ENCODE measurements at places on chromosomes 11 and 22.

GRCh38 chr22:36839356-36840073, 21.3 kb upstream of the NCF4 start:
- no peak for DNase-seq

- DNase-seq = no peak
Measured at GRCh38 chr11:360326-361280, 8.7 kb upstream of the B4GALNT4 start.

DNA sequence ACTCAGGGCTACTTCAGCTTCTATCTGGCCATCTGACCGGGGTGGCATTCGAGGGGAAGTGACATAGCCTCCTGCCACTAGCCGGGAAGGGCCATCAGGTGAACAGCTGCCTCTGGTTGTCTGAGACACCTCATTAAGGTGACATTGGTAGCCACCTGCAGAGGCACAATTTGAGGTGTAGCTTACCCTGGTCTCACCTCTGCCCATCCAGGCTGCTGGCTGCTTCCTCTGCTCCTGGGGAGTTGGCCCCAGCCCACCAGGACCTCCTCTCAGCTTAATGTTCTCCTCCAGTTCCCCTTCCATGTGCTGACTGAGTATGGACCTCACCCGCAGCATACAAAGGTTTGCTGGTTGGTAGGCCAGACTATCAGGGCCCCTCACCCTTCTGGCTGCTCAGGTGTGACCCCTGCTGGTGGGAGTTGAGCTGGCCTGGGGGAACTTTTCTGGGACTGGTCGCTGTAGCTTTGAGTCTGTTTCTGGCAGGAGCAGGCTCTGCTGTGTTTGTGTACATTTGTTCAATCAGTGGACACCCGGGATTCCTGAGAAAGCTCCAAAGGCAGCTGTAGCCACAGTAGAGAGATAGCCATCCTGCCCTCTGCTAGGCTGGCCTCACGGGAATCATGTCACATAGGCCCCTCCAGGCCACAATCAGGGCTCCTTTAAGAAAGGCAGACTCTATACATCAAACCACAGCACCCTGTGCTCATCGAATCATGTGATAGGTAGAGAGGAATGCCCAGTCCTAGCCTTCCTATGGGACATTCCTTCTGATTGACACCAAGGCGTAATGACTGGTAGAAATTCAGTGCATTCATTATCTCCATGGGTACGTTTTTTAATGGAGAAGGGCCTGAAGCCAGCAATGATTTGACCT, 295.1 kb upstream of the PLET1 start:
- DNase-seq = peak; percentile 3

GRCh38 chr11:113896156-113896879, 8.3 kb upstream of the HTR3B start:
- no peak for DNase-seq

- DNase-seq = no peak
Measured at GRCh38 chr22:19707347-19708290, 6.7 kb upstream of the SEPTIN5 start.

- DNase-seq = no peak
Measured at GRCh38 chr11:62419943-62420342, 1.1 kb downstream of the SCGB1A1 start.

- no peak for DNase-seq
Measured at GRCh38 chr11:125347261-125347585, 148.8 kb downstream of the FEZ1 start.

GRCh38 chr11:91749251-91749650, 475.4 kb upstream of the FAT3 start:
- DNase-seq = no peak

- no peak for DNase-seq
Measured at GRCh38 chr11:110081462-110082376, 11.5 kb upstream of the ZC3H12C start.

GRCh38 chr11:120666121-120666639, 154.6 kb downstream of the GRIK4 start:
- no peak for DNase-seq

GRCh38 chr11:79942090-79942489, 501.3 kb upstream of the TENM4 start:
- DNase-seq = no peak

DNA sequence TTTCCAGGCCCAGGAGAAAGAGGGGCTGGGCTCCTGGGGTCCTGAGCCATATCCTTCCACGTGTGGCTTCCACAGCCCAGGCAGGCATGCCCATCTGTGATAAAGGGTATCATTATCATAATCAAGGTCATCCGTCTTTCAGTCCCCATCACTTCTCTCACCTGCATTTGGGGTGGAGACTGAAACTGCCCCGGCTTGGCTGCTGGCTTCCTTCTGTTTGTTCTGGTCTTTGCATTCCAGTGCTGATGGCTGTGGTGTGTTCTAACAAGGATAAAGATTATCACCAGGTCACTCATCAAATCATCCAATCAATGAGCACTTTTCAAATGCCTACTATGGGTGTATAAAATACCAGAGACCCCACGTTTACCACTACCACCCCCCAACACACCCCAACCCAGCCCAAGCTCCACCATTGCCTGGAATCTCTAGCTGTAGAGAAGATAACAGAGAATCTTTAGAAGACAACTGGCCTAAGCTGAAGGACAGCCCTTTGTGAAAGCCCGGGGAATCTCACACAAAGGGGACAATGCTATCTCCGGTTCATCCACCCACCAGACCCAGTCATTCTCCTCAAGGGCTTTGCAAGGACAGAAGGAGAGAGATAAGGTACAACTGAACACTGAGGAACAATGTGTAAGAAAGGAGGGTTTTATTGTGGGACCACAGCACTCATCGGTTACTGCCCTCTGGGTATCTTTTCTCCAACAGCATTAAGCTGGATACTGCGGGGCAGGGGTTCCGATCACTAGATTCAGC, 54.9 kb downstream of the AHNAK start:
- no peak for DNase-seq

GRCh38 chr11:59957094-59957493, 6.7 kb upstream of the OOSP4A start:
- DNase-seq = no peak

DNA sequence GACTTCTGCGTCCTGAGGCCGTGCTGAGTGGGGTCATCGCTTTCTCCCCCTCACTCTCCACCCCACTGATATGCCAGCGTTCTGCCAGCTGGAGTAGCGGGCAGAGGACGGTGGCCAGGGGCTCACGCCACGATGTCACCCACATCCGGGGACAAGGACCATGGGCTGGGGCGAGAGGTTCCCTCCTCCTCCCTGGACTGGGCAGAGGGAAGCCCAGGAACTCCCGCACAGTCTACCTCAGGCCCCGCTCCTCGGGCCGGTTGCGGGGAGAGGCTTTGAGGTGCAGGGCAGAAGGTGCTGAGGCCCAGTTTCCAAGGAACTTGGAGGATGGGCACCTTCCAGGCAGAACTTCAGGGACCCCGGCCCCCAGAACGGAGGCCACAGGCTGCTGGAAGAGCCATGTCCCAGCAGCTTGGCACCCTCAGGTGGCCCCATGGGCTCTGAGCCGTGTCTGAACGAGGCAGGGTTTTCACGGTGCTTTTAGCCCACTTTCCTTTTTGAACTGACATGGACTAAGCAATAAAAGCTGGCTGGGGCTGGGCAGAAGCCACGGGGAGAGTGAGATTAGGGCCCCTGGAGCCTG, 25.4 kb downstream of the ADAMTS15 start:
- DNase-seq = no peak

Measured in GDM1 (cell line).